ENCODE measurements at places on chromosomes 1 and 21.

GRCh38 chr21:27831177-27831576 lies 864.3 kb upstream of the ADAMTS5 start:
- no peak for DNase-seq

GRCh38 chr1:108742253-108742652 lies 4.2 kb upstream of the STXBP3 start:
- no peak for DNase-seq

GRCh38 chr1:156387870-156388173 lies 18.8 kb downstream of the RHBG start:
- DNase-seq, result no peak

DNA sequence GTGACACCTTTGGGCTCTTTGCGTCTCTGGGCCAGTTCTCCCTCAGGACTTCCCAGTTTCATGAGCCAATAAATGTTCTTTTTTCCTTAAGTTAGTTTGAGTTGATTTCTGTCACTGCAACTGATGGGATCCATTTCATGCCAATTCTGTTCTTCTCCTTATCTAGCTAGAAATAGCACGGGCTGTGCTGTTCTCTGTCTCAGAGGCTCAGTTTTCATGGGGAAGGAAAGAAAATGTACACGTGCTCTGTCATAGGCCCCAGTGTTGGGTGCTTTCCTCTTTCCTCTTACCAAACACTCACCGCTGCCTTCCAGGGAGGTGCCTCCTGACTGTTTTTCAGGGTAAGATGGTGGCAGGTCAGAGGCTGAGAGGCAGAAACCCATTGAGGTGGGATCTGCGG lies 43.2 kb upstream of the ACTL8 start:
- DNase-seq, result no peak

GRCh38 chr1:147773215-147773715 lies 12.9 kb upstream of the GJA5 start:
- peak; percentile 23 for DNase-seq

GRCh38 chr1:14914351-14914988 lies 239.1 kb upstream of the TMEM51 start:
- no peak for DNase-seq

DNA sequence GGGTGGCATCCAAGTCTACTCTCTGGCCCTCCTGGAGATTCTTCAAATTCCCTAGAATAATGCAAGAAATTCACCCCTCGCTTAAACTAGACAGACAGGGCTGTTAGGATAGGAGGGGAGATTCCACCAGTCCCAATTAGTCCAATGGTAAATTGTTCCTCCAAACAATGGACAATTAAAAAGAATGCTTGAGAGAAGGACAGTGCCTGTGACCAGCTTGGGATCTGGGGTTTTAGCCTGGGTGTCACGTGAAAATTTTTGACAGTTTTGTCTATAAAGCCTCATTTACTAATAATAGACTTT lies 177.7 kb upstream of the RAB4A start:
- no peak for DNase-seq

GRCh38 chr1:46186076-46186475 lies 9.8 kb upstream of the P3R3URF start:
- no peak for DNase-seq

- no peak for DNase-seq
Observed at GRCh38 chr1:188170935-188171334, 1342.2 kb downstream of the PLA2G4A start.

DNA sequence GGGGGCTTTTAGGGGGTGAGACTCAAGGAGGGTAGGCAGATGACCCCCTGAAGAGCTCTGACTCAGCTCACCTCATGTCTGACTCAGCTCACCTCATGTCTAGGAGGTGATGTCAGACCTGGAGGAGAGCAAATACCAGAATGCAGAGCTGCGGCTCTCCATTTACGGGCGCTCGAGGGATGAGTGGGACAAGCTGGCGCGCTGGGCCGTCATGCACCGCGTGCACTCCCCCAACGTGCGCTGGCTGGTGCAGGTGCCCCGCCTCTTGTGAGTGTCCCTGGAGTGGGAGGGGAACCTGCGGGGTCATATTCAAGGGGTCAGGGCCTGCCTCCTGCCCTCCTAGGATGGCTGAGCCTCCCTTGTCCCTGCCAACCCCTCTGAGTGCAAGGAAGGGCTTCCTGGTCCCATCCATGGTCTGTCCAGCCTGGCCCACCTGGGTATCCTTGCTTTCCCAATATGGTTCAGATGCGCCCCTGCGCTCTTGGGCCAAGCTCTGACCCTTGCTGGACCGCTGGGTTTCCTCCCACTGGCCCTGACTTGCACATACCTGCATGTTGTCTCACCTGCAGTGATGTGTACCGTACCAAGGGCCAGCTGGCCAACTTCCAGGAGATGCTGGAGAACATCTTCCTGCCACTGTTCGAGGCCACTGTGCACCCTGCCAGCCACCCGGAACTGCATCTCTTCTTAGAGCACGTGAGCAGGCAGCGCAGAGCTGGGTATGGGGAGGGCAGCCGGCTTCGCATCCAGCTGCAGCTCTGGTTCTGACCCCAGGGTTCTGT lies 9.1 kb downstream of the AMPD2 start:
- no peak for DNase-seq

GRCh38 chr1:20494609-20495311 lies 8.8 kb upstream of the CAMK2N1 start:
- no peak for DNase-seq

DNA sequence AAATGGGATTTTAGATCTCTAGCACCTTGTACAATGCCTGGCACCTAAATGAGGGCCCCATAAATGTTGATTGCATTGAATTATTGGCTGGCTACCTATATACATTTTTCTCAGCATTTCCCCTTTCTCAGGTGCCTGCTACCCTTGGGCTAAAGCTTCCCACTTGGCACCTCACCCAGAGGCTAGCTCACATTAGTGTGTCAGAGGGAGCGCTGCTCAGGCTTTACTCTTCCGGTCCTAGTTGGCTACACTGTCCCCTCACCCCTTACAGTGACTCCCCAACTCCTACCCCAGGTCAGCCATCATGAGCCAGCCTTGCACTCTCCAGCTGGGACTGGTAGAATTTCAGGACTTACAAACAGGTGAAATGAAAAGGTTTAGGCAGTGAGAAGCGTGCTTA lies 9.5 kb downstream of the TRAF5 start:
- no peak for DNase-seq

- no peak for DNase-seq
Observed at GRCh38 chr1:67584938-67585337, 100.1 kb upstream of the GADD45A start.

- no peak for DNase-seq
Observed at GRCh38 chr21:33030633-33031032, 4.9 kb downstream of the OLIG2 start.

DNA sequence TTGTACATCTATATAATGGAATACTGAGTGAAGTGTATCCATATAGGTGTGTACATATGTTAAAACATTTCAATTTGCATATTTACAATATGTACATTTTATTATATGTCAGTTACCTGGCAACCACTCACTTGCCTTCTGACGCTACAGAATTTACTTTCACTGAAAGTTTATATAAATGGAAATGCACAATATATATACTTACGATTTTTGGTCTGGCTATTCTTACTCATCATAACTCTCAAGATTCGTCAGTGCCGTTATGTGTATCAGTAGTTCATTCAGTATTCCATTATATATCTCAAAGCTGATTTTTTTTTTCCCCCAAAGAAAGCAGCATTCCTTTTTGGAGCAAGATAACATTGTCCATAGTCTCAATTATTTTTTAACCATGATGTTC lies 138.2 kb downstream of the PCBP3 start:
- DNase-seq, result no peak

GRCh38 chr1:76006234-76006633 lies 68.3 kb upstream of the ST6GALNAC3 start:
- DNase-seq, result no peak

DNA sequence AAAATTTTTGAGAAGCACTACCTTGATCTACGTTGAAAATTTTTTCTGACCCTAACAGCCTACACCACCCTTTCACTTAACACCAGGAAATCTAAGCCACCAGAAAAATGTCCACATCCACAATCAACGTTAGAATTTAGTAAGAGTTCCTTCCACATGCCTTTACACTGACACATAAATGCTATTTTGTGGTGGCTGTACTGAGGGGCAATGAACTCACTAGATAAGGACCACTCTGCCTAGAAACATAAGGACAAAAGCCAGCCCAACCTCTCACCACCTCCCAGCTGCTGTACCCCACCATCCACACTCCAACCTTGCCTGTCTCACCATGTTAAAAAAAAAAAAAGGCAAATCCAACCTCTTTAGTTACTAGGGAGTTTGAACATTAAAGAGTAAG lies 29.8 kb downstream of the PARP1 start:
- DNase-seq, result no peak

DNA sequence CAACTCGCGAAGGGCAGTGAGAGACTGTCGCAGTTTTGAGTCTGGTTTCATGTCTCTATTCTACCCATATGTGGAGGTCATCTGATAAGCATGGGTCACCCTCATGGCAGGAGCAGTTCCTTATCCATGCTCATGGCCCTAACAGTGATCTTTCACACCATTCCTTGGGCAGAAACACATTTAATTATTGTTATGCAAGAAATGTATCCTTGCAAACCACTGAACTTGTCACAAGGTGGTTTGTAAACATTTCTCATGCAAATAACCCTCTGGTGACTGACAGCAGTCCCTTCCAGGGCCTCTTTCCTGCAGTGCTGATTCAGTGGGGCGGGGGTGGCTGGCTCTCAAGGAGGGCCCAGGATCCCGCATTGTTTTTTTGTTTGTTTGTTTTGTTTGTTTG lies 421.4 kb upstream of the RUNX1 start:
- DNase-seq, result peak; percentile 64

DNA sequence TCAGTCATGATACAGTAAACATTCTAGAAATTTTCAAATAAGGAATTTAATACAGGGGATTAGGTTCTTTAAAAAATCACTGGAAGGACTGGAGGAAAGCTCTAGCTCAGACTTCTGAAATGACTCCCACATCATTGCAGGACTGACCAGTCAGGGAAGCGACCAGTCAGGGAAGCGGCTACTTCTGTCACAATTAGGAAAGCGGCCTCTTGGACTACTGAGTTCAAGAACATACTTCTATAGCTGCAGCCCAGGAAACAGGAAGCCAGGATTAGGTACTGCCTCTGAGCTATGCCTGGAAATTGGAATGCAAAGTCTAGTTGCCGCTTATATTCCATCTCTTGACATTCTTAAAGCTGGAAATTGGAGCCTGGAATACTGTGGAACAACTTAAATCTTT lies 45.5 kb downstream of the USP25 start:
- DNase-seq, result no peak

DNA sequence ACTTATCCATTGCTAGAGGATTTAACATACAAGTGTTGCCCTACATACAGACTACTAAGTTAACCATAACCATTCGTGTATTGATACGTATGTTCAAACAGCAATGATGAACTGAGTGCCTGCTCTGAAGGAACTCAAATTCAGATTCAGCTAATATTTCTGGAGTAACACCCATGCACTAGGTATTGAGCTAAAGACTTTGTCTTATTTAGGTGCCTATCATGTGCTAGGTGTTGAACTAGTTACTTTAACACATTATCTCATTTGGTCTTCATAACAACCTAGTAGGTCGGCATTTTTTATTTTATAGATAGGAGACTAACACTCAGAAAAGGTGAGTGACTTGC lies 160.0 kb downstream of the LTN1 start:
- no peak for DNase-seq

GRCh38 chr1:26998429-26999300 lies 5.2 kb downstream of the TRNP1 start:
- peak; percentile 40 for DNase-seq

DNA sequence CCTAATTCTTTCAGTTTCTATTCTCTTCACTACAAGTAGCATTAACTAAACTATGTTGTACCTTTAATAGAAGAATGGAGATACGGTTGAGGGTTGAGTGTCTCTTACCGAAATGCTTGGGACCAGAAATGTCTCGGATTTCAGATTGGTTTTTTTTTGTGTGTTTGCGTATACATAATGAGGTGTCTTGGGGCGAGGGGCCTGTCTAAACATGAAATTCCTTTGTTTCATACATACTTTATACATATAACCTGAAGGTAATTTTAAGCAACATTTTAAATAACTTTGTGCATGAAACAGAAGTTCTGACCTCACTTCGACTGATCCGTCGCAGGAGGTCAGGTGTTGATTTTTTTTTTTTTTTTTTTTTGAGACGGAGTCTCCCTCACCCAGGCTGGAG lies 36.3 kb upstream of the MYOCOS start:
- no peak for DNase-seq

DNA sequence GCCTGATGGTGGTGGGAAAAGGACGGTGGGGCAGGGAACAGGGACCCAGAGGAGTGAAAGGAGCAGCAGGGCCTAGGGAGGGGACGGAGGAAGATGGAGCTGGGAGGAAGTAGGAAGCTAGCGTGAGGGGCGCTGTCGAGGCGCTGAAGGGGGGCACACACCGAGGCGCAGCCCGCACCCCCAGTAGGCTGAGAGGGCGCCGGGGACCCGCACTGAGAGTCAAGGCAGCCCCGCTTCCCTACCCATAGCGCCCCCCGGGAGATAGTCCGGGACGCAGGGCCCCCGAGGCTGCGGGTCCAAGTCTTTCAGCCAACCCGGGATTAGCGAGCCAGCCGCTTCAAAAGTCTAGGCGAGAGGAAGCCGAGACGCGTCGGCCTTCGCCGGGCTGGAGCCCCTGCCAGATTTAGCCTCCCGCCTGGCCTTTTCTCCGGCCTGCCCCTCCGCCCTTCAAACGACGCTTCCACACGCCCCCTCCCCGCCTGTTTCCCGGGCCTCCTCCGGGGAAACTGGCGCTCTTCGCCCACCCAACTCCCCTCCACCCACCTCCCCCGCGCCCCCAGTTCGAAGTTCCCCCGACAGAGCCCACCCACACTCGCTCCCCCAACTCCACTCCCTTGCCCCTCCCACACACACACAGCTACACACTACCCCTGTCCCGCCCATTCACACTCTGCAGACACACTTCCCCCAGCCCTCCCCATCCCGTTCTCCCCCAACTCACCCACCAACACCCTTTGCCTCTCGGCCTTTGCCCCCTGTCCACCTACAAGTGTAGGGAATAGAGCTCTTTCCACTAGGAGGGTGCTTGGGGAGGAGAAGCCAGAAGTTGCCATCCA lies 7.8 kb upstream of the PROX1 start:
- no peak for DNase-seq

GRCh38 chr1:116982319-116983004 lies 19.1 kb upstream of the CD101 start:
- no peak for DNase-seq

GRCh38 chr1:212618466-212619210 lies 10.1 kb downstream of the ATF3 start:
- no peak for DNase-seq

- DNase-seq, result peak; percentile 1
Observed at GRCh38 chr1:181318022-181318857, 165.1 kb upstream of the CACNA1E start.

GRCh38 chr1:116310180-116310579 lies 62.9 kb upstream of the ATP1A1 start:
- DNase-seq, result peak; percentile 8

- DNase-seq, result peak; percentile 18
Observed at GRCh38 chr1:115865704-115866380, 24.9 kb upstream of the NHLH2 start.

GRCh38 chr1:116273042-116273783 lies 99.8 kb upstream of the ATP1A1 start:
- DNase-seq, result no peak

All from suppressor macrophage (primary cell).